ENCODE measurements at places on chromosomes 1 and 21.

- no peak for DNase-seq
These were observed 51.4 kb upstream of the C8B start for GRCh38 chr1:57017200-57017599.

- no peak for DNase-seq
These were observed 79.0 kb downstream of the HS2ST1 start for GRCh38 chr1:86993269-86993985.

DNA sequence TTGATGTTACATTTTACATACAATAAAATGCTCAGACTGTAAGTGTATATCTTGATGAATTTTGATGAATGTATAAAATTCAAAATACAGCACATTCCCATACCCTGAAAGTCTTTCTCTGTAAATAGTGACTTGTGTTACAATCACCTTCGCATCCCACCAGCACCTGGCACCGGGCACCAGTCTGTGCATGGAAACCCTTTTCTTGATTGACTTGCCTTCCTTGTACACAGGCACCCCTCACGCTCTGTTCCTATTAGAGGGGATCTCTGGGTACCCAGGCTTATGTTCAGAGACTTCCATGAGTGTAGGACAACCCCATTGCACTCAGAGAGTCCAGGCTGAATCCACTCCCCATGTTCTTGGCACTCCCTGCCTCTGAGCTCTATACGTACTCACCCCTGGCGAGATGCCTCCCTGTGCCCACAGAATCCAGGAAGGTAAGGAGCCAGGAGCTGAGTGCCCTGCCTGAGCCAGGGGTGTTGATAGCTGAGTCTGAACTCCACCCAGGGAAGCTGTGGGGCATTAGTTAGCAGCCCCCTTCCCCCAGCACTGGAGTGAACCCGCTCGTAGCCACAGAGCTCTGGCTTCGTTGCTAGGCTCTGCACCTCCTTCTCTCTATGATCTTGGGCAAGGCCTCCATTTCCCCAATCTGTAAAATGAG is 22.5 kb upstream of the PKP1 start:
- no peak for DNase-seq

- no peak for DNase-seq
These were observed 263.5 kb downstream of the SETD4 start for GRCh38 chr21:35796844-35797243.

DNA sequence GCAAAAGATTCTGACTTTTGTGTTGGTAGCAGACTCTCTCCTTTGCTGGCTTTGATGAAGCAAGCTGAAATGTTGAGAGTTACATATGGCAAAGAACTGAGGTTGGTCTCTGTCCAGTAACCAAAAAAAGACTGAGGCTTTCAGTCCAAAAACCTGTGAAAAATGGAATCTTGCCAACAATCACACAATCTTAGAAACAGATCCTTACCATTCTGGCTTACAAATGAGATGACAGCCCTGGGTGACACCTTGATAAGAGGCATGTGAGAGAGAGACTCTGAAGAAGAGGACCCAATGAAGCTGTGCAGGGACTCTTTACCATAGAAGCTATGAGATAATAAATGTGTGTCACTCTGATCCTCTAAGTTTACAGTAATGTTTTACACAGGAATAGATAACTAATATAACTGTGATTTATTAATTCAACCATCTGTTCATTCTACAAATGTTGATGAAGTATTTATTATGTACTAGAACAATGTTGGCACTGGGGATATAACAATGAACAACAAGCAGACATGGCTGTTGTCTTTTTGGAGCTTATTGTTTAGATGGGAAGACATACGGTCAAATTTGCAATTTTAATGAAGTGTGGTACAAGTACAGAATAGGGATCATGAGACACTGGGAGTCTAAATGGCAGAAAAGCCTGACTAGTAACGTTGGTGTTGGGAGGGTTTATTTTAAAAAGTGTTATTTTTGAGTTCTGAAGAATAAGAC is 251.0 kb downstream of the OLFM3 start:
- no peak for DNase-seq

GRCh38 chr1:246161626-246162025 is 345.5 kb downstream of the SMYD3 start:
- no peak for DNase-seq

DNA sequence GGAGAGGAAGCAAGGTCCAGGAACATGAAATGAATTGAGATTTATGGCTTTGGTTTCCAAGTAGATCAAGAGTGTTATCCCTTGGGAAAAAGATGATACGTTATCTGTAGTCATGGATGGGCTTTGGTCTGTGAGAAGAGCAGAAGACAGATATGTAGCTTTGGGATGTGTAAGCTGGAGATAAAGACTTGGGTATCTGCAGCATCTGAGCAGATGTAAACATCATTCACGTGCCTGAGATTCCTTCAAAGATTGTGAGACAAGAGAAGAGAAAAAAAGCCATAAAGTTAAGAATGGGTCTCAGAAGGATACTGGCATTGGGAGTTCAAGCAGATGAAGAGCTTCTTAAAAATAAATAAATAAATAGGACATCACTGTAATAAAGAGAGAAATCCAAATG is 217.8 kb downstream of the PTPRC start:
- DNase-seq: no peak

DNA sequence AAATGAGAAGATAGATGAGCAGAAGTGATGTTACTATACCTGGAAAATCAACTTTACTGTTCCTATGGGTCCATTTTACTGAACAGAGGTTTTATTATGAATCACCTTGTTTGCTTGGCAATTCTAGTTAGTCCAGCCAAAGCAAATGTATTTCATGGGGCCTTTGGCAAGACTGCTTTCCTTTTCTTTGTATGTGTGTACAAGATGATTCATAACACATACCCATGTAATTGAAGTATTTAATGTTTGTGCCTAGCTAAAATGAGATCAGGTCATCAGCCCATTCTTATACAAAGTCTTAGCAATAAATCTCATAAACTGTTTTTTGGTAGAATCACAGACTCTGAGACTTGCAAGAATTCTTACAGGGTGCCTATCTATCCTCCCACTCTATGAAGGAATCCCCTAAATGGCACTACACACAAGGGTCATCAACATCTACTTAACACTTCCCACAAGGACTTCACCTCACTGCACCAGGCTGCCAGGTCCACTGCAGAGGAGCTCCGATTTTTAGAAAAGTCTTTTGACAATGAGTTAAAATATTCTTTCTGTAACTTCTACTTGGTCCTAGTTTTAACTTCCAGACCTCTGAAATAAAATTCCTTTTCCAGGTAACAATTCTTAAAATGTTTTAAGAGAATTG is 58.5 kb downstream of the LPAR3 start:
- DNase-seq: no peak

DNA sequence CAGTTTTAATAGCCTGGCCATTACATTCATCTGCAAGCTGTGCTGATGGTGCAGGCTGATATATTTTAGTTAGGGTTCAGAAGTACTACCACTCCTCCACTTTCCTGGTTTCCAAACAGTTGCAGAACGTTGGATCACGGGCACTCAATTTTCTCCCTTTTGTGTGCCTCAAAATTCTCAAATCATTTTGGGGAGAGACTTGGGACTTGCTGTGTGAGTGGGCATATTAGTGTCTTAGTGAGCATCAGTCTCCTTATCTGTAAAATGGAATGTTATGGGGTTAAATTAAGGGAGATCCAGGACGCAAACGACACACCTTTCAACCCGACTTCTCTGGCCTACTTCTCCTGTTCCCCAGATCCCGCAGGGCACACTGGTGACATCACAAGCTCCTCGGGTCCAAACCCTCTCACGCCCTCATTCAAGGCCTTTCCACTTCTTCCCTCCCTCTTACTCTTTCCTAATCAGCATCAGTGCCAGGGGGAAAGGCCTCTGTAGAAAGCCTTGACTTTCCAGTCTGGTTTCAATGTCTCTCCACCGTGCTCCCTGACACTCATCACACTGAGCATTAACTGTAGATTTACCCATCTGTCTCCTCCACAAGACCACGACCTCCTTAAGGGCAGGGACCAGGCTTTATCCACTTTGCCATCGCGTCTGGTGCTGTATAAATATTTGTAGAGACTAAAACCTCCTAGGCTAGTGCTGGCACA is 1.2 kb downstream of the PIGP start:
- no peak for DNase-seq

All from activated CD8-positive, alpha-beta memory T cell treated with anti-CD3 and anti-CD28 coated beads, Interleukin-2, amount 10 ng/mL, durations not matched to agents 7 days and 5 days (primary cell).